ENCODE measurements at places on chromosomes 6 and 20.

DNA sequence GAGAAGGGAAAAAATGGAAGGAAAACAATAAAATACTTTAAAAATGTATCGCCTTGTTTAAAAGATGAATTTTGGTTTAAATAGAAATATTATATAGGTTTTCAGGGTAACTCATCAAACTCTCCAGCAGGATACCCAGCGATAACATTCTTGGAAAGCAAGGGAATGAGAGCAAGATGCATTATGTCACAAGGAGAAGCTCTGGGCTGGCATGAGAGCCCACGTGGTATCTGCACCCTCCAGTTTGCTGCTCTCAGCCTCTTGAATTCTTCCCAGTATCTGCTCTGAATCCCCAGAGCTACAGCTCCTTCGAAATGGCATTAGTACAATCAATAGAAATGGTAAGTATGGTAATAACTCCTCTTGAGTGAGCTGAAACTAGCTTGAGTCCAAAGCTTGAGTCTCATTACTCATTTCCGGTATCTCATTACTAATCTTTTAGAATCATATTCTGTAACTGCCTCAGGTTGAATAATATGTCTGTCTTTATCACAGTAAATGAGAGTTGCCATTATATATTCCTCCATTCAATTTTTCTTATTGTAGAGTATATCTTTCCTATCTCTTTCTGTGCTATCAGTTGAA is 4.9 kb upstream of the TMEM242 start:
- no peak for DNase-seq

DNA sequence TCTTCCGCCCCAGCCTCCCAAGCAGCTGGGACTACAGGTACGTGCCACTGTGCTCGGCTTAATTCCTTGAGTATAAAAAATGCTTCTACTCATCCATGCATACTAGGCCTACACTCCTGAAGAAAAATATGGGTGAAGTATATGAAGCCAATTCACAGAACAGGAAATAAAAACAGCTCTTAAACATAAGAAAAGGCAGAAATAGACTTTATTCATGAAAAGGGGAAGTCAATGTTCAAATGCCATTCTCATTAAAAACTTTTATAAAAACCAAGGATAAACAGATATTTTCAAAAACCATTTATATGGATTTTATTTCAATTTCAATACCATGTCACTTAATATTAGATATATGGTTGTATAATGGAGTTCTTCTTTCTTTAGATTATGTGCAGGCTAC is 18.3 kb downstream of the SERPINB9 start:
- no peak for DNase-seq

DNA sequence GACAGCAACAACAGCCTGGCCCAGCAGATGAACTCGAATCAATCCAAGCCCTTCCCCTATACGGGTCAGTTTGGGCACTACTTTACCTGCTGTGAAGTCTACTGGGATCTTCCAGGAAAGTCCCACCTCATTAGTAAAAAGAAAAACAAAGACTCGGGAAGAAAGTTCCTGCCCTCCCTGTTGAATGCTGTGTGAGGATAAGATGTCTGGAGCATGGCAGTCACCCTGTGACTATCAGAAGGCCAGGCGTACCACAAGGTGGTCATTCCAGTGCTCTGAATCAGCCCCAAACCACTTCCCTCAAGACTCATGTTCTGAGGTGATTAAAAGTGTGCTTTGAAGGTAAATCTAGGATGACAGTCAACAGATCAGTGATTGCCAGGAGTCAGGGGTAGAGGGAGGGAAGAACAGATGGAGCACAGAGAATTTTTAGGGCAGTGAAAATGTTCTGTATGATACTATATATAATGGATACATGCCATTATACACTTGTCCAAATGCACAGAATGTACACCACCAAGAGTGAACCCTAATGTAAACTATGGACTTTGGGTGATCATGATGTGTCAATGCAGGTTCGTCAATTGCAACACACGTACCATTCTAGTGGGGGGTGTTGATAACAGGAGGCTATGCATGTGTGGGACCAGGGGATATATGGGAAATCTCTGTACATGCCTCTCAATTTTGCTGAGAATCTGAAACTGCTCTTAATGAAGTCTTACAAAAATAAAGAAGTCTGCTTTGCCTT is 14.7 kb downstream of the FKBP1A start:
- no peak for DNase-seq

- no peak for DNase-seq
Observed at GRCh38 chr20:64146936-64147477, 17.2 kb upstream of the MYT1 start.

GRCh38 chr6:105941621-105942412 is 144.3 kb upstream of the PRDM1 start:
- DNase-seq = no peak

- DNase-seq = no peak
Observed at GRCh38 chr6:47098570-47098993, 56.5 kb upstream of the ADGRF1 start.

DNA sequence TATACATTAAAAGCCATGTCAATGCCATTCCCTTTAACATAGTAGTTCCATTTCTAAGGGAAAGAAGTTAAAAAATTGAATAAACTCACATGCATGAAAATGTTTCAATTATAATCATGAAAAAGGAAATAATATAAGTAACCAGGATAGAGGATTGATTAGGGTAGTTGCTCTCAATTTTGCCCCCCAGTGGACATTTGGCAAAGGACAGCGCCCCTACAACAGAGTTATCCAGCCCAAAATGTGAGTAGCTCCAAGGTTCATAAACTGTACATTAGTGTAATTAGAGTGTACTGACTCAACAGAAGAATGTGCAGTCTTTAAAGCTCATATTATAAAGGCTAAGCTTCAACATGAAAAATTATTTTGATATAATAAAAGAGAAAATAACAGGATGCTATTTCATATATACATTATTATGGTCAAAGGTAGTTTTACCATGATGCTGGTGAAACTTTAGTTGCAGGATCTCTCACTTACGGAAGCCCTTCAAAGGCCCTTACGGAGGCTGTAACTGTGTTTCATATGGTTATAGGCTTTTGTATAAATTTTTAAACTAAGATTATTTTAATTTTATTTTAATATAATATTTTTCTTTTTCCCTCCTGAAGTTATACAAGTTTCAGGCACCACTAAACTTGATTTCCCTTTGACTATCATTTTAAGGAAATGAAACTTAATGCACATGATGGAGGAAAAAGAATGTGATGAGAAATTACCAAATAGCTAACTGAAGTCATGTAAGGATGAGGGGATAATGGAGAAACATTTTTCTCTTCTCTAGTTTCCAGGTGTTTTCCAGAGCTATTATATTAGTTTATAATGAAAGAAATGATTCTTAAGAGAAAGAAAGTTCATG is 403.6 kb downstream of the PLCB1 start:
- DNase-seq = no peak

- no peak for DNase-seq
Observed at GRCh38 chr6:37221585-37222124, 35.9 kb upstream of the TBC1D22B start.

- no peak for DNase-seq
Observed at GRCh38 chr6:148175550-148176188, 167.0 kb upstream of the SASH1 start.

GRCh38 chr6:161369339-161369738 is 95.5 kb upstream of the AGPAT4 start:
- DNase-seq = no peak

DNA sequence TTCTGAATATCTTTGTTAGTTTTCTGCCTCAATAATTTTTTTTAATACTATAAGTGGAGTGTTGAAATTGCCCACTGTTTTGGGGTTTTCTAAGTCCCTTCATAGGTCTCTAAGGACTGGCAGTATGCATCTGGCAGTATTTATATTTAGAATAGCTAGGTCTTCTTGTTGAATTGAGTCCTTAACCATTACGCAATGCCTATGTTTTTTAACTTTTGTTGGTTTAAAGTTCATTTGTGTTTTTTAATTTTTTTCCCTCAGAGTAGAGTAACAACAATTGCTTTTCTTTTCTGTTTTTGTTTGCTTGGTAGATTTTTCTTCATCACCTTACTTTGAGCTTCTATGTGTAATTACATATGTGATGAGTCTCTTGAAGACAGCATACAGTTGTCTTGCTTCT is 375.9 kb upstream of the EYS start:
- no peak for DNase-seq

- DNase-seq = no peak
Observed at GRCh38 chr6:163543321-163543720, 128.8 kb downstream of the QKI start.

DNA sequence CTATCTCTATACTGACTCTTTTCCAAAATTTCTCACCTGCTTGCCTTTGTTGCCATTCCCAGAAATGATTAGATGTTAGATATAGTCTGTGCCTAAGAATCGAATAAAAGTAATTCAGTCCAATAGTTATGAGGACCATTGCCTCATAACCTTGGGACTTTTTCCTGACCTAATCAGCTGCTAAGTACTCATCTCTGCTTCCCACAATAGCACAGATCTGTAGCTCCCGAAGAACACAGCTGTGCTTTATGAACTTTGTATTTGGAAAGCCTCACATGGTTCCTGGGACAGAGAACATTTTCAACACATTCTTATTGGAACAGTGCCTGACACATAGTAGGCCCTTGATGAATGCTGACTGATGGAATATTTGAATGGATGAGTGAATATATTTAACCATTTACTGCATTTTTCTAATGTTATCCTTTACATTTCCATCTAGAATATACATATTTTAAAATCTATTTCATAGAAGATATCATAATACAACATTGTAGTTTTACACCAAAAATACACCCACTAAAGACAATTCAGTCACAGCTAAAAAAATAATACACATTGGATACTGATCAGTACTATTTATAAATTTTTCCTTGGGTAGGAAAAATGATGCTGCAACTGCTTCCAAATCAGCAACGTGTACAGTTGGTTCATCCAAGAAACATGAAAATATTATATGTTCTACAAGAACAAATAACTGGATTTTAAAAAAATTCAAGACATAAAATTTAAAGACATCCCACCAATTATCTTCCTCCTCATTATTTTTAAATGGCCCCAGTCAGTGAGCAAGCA is 53.9 kb downstream of the HS3ST5 start:
- DNase-seq = no peak

DNA sequence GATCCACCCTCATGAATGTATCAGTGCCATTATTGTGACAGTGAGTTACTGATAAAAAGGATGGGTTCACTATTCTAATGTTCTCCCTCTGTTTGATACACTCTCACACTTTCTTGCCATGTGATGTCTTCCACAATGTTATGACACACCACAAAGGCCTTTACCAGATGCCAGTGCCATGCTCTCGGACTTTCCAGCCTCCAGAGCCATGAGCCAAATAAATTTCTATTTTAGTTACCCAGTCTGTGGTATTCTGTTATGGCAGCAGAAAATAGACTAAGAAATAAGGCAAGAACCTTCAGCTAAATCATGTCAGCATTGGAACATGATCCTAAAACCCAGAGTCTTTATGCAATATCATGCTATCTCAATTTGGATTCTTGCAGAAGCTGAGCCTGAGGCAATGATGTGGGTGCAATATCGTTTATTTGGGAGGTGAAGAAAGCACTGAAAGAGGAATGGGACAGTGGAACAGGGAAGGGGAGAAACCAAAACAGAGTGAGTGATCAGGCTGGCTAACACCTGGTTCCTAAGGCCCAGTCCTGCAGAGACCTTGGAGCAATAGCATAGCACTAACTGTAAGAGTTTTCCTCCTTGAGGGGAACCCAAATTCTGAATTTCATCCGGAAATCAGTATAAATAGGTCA is 130.4 kb upstream of the LRFN2 start:
- no peak for DNase-seq

DNA sequence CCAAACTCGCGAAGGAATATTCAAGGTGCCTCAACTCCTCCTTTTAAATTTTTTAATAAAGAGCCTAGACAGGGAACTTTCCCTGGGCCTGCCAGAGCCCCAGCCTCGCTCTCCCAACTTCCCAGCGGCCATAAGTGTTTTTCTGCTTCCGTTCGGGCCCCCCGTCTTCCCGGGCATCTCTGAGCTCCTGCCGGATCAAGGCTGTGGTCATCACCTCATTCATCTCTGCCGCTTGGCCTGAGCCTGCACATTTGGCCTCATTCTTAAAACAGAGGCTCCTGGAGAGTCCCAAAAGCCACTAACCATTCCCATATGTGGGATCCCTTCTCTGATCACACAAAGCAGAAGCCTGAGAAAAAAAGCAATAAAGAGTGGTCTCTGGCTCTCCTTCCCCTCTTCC is 969.1 kb upstream of the DEFB115 start:
- DNase-seq = no peak

DNA sequence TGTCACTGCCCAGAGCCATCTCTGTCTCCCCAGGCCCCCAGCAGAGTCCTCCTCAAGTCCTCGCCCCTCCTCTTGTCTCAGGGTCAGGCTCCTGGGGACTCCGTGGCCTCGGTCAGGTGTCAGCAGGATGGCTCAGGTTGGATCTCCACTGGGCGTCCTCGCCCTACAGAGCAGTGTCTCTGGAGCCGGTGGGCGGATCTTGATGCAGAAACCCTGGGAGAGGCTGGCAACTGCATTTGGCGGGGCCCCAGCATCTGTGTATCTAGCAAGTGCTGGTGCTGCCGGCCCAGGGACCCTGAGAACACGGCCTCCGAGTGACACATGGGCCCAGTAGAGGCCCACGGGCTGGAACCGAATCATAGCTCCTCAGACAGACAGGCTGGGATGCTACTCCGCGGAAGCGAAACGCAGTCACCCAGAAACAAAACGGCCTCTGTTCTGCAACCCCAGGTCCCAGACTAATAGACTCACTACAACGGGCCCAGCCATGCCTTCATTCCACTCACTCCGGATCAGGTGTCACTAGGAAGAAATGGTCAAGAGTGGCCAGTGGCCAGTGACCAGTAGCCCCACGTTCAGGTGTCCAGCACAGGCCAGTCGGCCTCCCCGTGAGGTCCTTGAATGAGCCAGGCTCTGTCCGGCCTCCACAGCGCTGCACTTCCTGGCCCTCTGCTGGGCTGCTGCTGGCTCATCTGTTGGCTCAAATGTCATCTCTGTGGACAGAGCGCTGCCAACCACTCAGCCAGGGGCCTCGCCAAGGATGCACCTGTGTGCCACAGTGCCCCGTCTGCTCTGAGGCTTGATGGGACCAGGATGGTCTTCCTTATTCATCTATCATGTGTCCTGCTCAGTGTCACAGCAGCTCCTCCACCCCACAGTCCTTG is 12.6 kb upstream of the FRMD1 start:
- DNase-seq = no peak

DNA sequence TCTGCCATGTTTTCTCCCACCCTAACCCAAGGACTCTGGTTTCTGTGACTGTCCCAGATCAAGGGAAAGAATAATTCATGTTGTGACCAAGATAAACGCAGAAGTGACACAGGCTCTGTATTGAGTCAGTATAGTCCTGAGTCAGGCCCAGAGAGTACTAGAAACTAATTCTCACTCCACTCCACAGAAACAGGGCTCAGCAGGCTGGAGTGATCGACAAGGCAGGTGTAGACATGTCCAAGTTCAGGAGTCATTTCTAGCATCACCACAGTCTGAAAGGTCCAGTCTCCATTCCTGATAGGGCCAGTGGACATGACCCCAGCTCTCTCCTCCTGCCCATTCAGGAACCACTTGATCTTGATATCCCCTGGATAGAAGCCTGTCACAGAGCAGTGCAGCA is 2.7 kb downstream of the HLA-DOB start:
- no peak for DNase-seq
